ENCODE measurements at places on chromosomes 7 and 10.

GRCh38 chr10:49837685-49838084, 75.6 kb upstream of the OGDHL start:
- no peak for DNase-seq

GRCh38 chr7:45157653-45158401, at the start of gene RAMP3:
Gene RAMP3, plus strand, starts transcription at chr7:45157791. Its CDS starts 38 bp downstream, at chr7:45157829.
- no peak for DNase-seq

DNA sequence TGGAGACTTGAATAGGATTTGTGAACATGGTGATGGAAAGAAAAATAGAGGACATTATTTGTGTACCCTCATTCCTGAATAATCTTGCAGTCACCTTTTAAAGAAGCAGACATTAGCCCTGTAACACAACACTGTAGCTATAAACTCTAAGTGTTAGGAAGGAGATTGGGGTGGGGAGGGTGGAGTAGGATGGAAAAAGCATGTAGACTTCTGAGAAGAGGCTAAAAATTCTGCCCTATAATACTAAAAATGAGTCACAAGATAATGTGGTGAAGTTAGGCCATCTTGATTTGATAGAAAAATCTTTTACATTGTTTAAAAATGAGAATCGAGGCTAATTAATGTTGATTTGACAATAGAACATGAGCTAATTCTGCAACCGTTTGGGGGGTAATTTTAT, 128.8 kb downstream of the LCOR start:
- DNase-seq, result no peak

- DNase-seq, result no peak
Observed at GRCh38 chr7:18320422-18320821, 175.1 kb upstream of the HDAC9 start.

All from mesenchymal stem cell (in vitro differentiated cells and primary cell).